ENCODE measurements at places on chromosomes 4 and X.

DNA sequence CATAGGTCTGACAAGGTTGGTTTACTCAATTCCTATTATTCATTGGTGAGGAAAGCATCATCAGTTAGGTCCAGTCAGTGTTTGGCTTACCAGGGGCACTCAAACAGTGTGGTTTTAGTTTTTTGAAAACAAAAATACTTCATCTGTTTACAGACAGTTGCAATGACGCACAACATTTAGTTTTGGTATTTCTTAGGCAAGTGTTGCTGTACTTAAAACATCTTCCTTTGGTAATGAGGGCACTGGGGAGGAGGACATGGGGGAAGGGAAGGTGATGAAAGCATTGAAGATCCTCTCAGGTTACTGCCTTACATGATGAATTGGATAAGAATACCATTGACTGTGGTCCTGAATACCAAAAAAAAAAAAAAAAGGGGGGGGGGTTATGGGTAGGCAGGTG lies 93.7 kb upstream of the MAOA start:
- DNase-seq: no peak

- no peak for DNase-seq
These were observed 169.0 kb downstream of the CORIN start for GRCh38 chr4:47668810-47669408.

GRCh38 chrX:80285131-80285773 lies 135.0 kb upstream of the TENT5D start:
- DNase-seq: no peak

DNA sequence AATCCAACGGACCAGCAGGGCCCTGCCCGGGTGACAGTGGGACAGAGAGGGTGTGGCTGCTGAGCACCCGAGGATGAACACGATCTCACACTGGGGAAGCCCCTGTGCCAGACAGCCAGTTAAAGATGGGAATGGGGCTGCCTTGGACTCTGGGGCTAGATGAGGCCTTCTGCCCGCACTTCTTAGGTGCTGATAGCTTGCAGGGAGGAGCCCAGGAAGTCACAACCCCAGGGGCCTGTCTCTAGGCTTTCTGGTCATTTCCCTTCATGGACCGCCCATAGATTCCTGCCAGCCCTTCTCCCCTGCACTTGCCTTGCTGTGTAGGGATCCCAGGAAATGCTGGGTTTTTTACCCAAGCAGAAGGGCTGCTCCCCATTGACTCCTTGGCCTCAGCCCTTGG lies 6.2 kb downstream of the ZNF275 start:
- DNase-seq: no peak

GRCh38 chrX:17710871-17711301 lies 26.4 kb upstream of the SCML1 start:
- no peak for DNase-seq

DNA sequence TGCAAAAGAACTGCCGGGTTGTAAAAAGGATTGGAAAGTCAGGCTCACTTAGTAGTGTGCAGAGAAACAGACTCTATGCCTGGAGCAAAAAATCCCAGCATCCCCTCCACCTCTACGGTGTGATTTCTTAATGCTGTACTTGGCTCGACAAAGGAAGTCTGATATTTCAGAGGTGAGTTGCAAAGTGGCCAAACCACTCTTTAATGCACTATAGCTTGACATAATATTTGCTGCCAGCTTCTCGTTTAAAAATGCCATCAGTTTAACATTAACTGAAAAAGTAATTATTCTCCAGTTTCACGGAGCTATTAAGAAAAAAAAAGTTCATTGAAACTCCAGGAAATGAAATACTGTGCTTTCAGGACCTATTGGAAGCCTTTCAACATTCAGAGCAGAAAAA lies 448.3 kb upstream of the ZFP42 start:
- no peak for DNase-seq

Measured in stimulated activated CD8-positive, alpha-beta memory T cell treated with anti-CD3 and anti-CD28 coated beads, Interleukin-7, amount 100 ng/mL, for 1 hour (primary cell).